Stimulated activated CD4-positive, alpha-beta T cell treated with anti-CD3 and anti-CD28 coated beads, Interleukin-12 subunit alpha, Interleukin-12 subunit beta, amount 100 ng/mL, for 48 hours (primary cell): ENCODE measurements at places on chromosomes 4 and X.

DNA sequence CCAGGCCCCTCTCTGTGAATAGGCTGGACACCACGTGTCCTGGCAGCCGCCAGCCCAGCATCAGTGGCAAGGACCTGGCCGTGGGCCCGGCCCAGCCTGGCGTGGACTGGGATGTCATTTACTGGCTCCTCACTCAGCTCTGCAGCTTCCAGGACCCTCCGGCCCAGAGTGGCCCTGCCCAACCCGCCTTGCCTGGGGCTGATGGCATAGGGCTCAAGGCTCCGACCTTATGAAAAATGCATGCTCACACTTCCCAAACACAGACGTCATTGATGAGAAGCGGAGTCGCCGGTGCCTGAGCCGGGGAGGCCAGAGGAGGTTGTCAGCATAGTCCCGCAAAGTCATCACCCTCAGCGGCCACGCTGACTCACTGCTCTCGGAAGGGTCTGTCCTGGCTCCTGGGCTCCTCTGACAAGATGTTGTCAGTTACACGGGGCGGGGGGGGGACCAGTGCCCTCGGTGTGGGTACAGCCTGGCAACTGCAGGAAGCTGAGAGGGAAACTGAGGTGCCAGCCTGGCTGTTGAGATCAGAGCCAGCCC is 14.3 kb downstream of the CFAP99 start:
- DNase-seq = no peak

DNA sequence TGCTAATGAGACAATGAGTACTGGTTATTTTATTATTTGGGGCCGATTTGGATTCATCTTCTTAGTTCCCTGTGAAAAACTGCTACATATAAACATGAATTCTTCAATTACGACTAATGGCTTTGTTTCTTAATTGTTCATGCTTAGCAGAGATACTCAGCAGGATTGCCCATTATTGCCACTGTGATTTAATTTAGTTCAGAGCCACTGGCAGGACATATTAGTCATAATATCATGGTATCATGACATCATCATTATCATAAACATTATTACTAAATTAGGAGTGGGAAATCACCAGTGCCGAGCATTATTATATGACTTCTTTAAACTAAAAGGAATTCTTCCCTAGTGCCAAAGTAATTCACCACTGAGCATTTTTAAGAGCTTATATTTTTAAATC is 201.4 kb downstream of the SPOCK3 start:
- no peak for DNase-seq

DNA sequence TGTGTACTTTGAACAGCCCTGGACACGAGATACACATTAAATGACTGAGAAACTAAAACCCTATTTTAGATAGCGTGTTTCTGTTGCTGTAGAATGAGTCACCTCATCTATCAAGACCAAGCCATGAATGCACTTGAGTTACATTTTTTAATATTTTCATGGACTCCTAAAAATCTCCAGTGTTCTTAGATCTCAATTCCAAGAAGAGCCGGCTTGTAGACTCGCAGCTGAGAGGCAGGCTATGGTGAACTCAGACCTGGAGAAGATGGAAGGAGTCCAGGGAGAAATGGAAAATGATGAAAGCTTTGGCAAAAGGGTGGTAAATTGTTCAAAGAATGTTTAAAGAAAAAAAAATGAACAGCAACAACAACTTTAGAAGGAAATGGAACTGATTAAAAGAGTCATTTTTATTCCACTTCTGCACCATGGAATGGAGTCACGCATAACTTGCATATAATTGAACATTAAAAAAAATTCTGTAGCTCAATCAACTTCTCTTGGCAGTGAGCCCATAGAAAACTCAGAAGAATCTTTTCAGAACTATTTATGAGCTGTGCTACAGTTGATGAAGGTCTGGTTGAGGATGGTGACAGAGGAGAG is 129.8 kb downstream of the MXRA5 start:
- DNase-seq = no peak

DNA sequence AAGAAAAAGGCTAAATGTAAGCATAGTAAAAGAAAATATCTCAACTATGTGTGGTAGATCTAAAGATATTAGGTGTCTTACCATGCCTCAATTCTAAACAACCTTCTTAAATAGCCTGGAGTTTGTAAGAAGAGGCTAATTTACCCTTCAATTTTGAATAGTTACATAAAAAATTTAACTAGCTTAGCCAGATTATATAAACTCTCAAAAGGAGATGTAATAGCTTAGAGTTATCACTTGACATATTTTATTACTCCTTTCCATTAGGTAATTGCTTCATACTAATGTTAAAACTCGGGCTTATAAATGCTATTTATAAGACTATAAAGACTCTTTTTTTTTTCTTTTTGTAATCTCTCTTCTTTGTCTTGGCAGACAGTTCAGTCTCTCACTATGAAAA is 297.5 kb upstream of the PABPC4L start:
- DNase-seq = no peak

- no peak for DNase-seq
Measured at GRCh38 chr4:27490766-27491165, 630.1 kb downstream of the STIM2 start.

DNA sequence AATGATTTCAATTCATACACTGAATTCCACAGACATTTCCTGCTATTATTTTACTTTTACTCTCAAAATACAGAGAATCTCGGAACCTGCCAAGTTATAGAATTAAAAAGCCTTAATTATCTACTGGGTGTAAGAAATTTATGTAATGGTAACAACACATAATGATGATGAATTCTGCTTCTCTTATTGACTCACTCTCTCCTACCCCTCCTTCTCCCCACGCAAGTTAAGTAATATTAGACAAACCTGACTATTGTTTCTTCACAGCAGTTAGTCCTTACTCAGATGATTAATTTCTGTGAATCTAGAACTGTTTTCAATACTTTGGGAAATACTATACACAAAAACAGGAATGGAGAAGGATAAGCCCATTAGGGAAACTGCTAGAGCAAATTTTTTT is 762.0 kb downstream of the CCSER1 start:
- no peak for DNase-seq

DNA sequence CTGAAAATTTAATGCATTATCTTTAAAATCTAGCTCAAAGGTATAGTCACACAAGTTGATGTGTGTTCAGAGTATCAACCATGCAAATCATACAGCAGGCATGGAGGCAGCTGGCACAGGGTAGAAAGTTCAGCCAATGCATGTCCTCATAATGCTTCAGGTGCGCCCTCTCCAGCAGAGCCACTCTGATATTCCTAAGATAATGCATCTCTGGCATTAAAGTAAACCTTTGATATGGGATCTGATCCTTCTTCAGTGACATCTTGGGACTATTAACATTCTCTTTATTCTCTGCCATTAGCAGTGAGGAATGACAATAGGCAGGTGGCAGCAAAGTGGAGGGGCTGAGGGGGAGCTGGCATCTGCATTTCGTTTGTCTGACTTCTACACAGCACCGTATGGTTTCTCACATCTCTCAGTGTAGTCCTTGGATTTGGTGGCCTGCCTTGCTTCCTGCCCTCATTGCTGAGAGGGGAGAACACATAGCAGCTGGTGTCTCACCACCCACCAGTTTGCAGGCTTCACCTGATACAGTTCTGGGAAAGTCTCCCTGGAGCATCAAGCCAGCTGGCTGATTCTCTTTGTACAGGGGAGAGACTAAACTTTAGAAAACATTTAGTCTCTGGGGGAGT is 168.7 kb upstream of the TBC1D9 start:
- no peak for DNase-seq

GRCh38 chrX:49165901-49166881 is 3.6 kb downstream of the MAGIX start:
- peak; percentile 51 for DNase-seq

DNA sequence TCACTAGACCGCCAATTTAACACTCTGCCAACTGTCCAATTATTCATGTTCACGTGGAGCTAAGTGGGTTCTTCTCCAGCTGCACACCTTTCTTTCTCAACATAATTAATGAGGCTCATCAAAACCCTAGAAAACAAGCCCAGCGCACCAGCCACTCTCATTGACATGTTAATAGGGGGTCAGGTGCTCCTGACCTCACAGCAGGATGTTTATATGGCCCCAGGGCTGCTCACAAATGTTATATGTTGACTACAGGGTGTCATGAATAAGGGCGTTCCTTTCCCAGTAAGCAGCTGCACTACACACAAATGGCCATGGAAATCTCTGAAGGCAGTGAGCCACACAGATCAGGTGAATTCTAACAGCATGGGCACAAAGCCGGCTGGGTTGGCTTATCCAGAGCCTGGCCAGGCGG is 209.8 kb downstream of the MGST2 start:
- DNase-seq = no peak

DNA sequence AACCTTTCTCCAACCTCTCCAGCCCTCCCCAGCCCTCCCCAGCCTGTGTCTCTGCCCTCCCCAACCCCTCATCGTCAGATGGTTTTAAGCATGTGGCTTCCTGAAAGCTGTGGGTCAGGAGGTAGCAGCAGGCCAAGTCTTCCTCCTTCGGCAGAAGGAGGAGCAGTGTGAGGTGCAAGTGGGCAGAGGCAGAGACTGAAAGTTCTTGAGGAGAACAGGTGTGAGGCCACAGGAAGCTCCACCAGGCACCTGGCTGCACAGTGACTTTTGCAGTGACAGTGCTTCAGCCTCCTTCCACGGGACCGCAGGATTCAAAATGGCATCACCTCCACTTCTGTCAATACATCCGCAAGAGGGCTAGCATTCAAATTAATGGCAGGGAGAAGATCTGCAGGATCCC is 203.9 kb upstream of the LEF1 start:
- DNase-seq = no peak

GRCh38 chr4:26204911-26205370 is 115.9 kb upstream of the RBPJ start:
- DNase-seq = no peak
